NCI-H524 treated with DMSO at 0.1 percent for 48 hours (cell line): ENCODE measurements at places on chromosomes 5 and 9.

- DNase-seq = no peak
Measured at GRCh38 chr9:9212963-9213362, 1399.8 kb downstream of the PTPRD start.

DNA sequence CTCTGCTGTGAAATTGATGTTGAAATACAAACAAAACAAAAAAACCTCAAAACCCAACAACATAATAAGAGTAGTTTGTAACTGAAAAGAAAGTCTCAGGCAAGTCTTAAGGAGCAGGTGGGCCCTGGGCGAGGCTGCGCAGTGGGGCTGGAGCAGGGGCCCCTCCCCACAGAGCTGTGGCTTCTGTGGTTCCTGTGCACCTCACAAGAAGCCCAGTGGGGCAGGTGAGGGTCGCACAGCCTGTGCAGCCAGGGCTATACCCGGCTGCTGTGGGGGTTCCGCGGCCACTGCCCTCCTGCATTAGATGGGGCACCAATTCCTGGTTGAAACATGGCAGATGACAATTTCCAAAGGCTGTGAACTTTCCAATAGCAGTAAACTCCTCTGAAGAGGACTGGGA is 75.3 kb downstream of the TRIO start:
- DNase-seq = no peak

DNA sequence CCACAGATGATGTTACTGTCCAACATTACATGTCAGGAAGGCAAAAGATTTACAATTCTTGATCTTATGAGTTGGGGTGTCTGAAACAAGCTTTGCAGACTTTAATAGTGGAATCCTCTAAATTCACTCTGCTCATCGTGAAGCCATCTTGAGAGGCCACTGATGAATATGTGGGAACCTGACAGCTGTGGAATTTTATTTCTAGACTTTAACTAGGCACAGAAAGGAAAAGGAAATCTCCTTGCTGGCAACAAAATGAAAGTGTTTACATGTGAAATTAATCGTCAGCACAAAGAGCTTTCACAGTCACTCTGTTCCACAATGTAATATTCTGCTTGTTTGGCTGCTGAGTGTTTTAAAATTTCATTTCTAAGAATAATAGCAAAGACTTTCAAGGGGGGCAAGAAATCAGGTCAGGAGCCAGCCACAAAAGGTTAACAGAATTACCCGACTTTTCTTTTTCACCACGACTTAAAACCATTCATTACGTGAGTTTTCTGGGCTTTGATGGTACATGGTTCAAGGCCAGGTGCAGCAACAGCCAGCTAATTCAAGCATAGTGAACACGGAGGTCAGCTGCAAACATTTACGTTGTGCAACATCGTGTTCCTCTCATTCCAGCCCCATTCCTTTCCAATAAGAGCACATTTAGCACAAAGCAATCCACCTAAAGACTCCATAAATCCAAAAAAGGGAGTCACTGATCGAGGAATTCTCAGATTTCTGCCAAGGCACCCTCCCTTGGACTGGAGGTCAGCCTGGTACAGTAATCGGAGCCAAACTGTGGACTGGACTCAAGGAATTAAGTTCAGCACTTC is 14.6 kb downstream of the NREP start:
- no peak for DNase-seq

GRCh38 chr9:34986540-34987047 is 3.0 kb upstream of the DNAJB5 start:
- DNase-seq = no peak

DNA sequence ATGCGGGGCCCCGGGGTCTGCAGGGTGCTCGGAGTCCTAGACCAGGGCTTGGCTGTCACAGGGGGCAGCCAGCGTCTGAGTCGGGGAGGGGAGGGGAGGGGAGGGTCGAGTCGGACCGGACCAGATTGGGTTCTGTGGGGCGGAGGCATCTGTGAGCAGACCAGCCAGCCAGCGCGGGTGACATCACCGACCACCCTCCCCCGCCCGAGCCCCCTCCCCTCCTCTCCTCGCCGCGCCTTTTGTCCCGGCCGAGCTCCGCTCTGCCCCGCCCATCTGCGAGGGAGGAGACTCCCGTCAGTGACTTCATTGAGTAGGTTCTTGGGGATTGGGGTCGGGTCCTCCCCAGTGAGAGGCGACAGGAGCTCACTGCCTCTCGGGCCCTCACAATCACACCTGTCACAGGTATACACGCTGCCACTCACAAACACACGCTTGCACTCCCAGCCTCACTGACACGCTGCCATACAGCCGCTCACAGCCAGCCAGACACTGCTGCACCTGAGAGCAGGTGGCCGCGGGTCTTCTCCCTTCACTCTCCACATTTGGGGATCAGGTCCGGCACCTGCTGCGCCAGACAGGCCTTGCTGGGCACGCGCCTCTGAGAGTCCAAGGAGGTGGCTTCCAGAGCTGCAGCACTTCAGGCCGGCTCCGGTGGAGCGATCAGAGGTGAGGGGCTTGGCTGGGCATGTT is 546 bp downstream of the DNAJB5 start:
- DNase-seq = no peak

GRCh38 chr9:129612815-129613519 is 7.9 kb downstream of the C9orf50 start:
- DNase-seq = no peak

GRCh38 chr5:15573590-15573989 is 73.6 kb downstream of the FBXL7 start:
- DNase-seq = no peak

- DNase-seq = no peak
Measured at GRCh38 chr5:172751761-172752510, 19.1 kb downstream of the DUSP1 start.

GRCh38 chr5:95446560-95447221 is 55.5 kb downstream of the FAM81B start:
- no peak for DNase-seq

- no peak for DNase-seq
Measured at GRCh38 chr5:45383985-45384384, 312.2 kb downstream of the HCN1 start.

- no peak for DNase-seq
Measured at GRCh38 chr5:74322191-74322590, 318.3 kb downstream of the ENC1 start.

GRCh38 chr9:28922891-28923290 is 1349.6 kb upstream of the C9orf72 start:
- no peak for DNase-seq

GRCh38 chr5:13913962-13914361 is 30.5 kb downstream of the DNAH5 start:
- no peak for DNase-seq

GRCh38 chr5:626850-627249 is 14.7 kb downstream of the CEP72 start:
- no peak for DNase-seq

GRCh38 chr5:16675806-16676205 is 59.0 kb upstream of the RETREG1 start:
- no peak for DNase-seq

GRCh38 chr5:26757941-26758340 is 280.4 kb downstream of the CDH9 start:
- no peak for DNase-seq

- DNase-seq = no peak
Measured at GRCh38 chr5:181040631-181040945, 522 bp downstream of the BTNL9 start.

DNA sequence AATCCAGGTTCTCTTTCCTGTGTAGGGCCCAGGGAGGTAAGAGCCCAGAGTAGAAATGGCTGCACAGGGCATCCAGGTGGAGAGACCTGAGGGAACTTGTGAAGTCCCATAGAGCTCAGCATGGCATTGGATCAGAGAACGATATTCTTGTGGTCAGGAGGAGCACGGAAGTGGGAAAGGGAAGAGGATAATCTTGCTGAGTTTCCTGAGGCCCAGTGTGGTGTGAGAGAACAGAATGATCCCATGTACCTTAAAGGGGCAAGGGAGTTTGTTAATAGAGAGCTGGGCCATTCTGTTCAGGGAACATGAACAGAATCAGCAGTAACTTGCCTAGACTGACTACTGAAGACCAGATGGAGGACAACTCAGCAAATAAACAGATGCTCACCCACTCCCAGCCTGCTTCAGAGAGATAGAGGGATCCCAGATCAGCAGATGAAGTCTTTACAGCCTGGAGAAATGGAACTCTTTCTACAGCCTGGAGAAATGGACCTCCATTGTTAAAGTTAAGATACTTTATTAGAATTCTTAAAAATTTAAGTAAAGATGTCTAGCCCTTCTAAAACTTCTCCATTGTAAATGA is 119.7 kb upstream of the ELL2 start:
- DNase-seq = no peak

DNA sequence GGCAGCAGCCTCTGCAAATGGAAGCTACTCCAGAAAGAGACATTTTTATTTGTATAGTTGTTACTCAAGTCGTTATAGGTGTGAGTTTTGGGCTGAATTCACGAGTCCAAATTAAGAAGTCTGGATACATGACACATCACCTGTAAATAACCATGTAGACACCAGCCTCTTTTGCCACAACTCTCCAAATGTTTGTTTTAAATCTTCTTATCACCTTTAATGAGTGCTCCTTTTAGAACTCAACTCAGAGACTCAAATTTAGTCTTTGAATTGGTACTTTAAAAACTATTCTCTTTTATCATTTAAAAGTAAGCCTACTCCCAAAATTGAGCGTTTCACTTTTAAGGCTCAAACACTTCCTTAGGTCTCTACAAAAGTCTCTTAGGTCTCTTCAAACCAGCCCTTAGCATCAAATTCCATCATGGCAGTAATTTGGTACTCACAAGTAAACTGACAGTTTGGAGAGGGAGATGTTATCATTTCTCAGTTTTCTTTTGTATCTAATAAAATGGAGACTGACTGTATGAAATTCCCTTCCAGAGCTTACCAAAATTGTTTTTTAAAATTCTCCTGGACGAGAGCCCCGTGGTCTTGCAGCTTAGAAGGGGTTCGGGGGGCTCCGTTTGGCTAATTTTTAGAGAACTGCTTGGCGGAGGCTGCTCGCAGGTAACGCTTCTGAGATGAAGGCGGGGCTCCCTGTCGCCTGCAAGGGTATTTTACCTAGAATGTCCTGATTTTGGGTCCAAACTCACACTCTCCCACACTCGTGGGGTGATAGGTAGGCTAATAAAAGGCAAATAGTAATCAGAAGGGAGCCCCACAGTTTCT is 194.6 kb downstream of the MEF2C start:
- no peak for DNase-seq

GRCh38 chr9:88537761-88538091 is 2.7 kb downstream of the NXNL2 start:
- no peak for DNase-seq

GRCh38 chr9:125497906-125498305 is 209.1 kb downstream of the MAPKAP1 start:
- DNase-seq = no peak

- DNase-seq = no peak
Measured at GRCh38 chr9:18347386-18348082, 126.4 kb upstream of the ADAMTSL1 start.

DNA sequence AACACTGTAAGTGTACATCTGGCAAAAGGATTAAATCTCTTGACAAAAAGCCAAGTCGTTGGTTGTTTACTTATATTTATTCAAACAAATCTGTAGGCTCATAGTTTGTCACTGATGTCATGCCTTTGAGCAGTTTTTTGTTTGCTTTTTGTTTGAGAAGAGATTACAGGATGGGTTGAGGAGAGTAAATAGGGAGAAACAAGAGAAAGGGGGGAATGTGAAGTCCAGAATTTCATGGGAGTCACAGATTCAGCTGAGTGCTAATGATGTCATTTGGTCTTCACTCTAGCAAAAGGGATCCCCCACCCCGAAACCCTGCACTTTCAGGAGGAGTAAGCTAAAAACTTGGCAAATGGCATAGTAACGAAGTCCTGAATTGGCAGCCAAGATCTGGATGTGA is 337.4 kb downstream of the GLIS3 start:
- no peak for DNase-seq

GRCh38 chr9:92402360-92402759 is 2.0 kb downstream of the OGN start:
- DNase-seq = no peak

DNA sequence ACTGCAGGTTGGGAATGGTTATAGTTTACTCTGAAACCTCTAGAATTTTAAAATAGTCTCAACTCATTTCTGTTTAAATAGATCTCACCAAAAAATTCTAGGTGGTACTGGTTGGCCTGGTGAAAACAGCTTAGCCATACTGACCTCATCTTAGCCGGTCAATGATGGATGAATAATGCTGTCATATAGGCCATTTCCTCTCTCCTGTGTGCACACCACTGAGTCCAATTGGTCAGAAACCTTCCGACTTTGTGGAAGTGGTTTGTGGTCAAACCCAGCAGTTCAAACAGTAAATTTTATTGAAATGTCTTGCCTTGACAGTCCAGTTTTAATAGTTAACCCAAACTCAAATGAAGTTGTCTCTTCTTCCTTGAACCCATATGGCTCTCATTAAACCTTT is 98.6 kb downstream of the GIN1 start:
- DNase-seq = no peak

GRCh38 chr9:127361561-127361960 is 35.4 kb upstream of the SLC2A8 start:
- no peak for DNase-seq

GRCh38 chr5:160252916-160253315 is 23.6 kb downstream of the FABP6 start:
- DNase-seq = no peak

GRCh38 chr5:10479154-10479721 is 37.6 kb downstream of the ROPN1L start:
- no peak for DNase-seq

DNA sequence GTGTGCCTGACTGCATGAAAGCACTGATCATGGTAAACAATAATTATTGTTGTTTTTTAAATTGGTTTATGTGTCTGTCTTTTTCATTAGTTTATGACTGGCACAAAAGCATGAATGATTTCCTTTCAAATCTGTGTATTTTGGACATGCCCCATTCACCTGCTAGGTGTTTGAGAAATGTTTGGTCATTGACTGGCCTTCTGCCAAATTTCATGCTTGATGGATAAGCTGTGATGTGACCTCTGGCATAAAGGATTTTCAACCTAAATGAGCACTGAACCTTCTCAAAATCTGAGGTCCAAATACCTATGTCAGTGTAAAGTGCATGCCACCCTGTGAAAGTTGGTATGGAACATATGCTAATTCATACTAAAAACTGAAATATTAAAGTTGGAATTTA is 204.5 kb downstream of the BRINP1 start:
- DNase-seq = no peak

DNA sequence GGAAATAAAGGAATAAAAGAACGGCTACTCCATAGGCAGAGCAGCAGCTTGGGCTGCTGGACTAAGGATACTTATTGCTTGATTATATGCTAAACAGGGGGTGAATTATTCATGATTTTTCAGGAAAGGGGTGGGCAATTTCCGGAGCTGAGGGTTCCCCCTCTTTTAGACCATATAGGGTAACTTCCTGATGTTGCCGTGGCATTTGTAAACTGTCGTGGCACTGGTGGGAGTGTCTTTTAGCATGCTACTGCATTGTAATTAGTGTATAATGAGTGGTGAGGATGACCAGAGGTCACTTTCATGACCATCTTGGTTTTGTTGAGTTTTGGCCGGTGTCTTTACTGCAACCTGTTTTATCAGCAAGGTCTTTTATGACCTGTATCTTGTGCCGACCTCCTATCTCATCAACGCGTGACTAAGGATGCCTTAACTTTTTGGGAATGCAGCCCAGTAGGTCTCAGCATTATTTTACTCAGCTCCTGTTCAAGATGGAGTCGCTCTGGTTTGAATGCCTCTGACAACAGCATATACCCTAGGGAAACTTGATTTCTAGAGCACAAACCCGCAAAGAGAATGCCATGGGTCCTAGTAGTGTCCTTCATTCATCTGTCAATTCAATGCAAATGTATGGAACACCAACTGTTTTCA is 47.8 kb upstream of the PWWP2A start:
- DNase-seq = no peak

GRCh38 chr9:77707383-77708063 is 59.4 kb upstream of the GNA14 start:
- DNase-seq = no peak

GRCh38 chr5:132771503-132771998 is 5.5 kb downstream of the SEPTIN8 start:
- DNase-seq = no peak
